ENCODE measurements at places on chromosomes 5 and 9. TPM values are rescaled to one million over a fixed set of nuclear protein-coding genes. Genes with fewer than 3 reads are reported as not detected.

The ADCY2 gene
- total RNA-seq: under 0.01 TPM

The GLRA1 gene
- total RNA-seq: not detected

The PCDHGA5 gene
- 0.98 TPM for total RNA-seq

The FOXD4L4 gene
- 0.08 TPM for total RNA-seq

The PCDHA1 gene
- total RNA-seq: not detected

The PCDHGA9 gene
- 1.7 TPM for total RNA-seq

The GRM6 gene
- total RNA-seq: not detected

The MEIKIN gene
- total RNA-seq: not detected

The IFNB1 gene
- not detected for total RNA-seq

The PTGES gene
- 30.0 TPM for total RNA-seq
